Fibroblast of skin of left quadriceps (primary cell): ENCODE measurements at places on chromosomes 5 and 9.

DNA sequence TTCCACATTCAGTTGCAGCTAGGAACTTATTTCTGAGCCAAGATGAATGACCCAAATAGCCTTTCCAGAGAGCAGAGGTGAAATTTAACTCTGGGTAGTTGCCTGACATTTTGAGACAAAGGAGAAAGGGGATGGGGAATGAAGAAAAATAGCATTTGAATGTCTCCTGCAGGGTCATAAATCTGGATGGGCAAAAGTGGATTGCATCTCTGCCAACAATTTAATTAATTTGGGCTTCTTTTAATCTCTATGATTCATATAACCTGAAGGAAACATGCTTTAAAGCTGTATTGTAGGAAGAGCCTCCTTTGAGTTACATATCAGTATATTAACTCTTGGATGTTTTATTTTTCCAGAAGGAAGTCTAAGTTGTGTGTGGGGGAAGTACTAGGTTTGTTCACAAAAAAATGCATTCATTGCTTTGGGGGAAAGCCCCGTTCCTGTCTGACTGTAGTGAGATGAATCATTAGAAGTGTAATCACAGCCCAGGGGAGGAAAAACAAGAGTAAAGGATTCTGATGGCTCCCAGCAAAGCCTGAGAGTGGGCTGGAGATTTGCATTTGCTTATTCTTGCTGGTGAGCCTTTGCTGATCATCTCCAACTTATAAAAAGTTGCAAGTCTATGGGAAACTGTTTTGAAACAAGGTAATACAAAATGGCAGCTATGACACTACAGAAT, 133.0 kb upstream of the IQGAP2 start:
- peak; percentile 11 for DNase-seq

GRCh38 chr9:133884907-133885744, 107.0 kb downstream of the VAV2 start:
- DNase-seq, result no peak

- no peak for DNase-seq
Measured at GRCh38 chr5:181232593-181232992, 9.5 kb downstream of the TRIM41 start.

DNA sequence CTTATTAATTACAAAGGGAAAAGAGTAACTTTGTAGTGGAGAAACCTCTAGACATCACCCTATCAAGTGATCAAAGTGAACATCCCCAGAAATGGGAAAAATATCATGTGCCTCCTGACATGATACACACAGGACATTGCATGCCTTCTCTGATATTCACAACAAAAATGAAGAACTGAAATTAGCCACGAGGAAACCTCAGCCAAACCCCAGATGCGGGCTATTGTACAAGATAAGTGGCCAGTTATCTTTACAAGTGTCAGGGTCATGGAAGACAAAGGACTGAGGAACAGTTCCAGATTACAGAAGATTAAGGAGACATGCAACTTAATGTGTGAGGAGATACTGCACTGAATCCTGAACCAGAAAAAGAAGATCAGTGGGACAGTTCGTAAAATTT, 23.8 kb upstream of the NPM1 start:
- no peak for DNase-seq

- DNase-seq, result no peak
Measured at GRCh38 chr9:74753650-74754049, 134.1 kb downstream of the TRPM6 start.

DNA sequence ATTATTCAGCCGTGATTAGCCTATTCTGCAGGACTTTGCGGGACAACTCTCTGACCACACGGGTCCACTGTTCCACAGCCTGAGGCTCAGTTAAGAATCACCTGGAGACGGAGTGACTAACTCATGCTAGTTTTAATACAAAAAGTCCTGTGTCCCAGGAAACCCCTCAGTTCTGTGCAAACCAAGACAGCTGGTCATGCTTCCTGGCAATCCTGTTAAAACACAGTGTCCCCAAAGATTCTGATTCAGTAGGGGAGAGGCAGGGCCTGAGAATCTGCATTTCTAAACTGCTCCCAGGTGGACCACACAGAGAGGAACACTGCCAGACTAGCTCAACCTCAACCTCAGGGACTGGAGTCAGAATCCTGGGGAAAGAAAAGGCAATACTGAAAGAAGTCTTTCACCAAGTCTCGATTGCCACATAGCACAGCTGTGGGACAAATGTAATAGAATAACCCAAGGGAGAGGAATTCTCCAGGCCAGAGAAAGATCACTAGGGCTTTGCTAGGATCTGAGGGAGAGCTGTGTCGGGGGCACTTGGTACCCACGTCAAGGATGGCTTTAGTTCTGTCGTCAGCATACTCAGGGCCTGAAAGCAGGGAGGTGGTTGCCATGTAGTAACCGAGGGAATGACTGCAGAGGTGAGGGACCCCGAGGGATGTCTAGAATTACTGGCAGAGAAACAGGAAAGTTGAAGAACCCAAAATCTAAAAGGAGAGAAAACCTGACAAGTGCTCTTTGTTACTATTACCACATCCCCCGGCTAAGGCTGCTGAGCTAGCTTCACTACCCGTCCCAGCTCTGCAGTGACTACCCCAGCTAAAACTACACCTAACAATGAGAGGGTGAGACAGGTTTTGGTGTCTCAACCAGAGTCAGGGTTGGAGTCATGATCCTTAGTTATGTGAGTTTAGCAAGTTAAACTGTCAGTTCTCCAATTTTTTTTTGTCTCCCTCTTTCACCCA, 8.6 kb downstream of the SUSD1 start:
- no peak for DNase-seq

- no peak for DNase-seq
Measured at GRCh38 chr5:98785244-98785643, 11.8 kb downstream of the RGMB start.

GRCh38 chr5:126994485-126994884, 35.9 kb downstream of the MARCHF3 start:
- DNase-seq, result no peak

- DNase-seq, result no peak
Measured at GRCh38 chr9:119302988-119303698, 66.1 kb downstream of the BRINP1 start.

DNA sequence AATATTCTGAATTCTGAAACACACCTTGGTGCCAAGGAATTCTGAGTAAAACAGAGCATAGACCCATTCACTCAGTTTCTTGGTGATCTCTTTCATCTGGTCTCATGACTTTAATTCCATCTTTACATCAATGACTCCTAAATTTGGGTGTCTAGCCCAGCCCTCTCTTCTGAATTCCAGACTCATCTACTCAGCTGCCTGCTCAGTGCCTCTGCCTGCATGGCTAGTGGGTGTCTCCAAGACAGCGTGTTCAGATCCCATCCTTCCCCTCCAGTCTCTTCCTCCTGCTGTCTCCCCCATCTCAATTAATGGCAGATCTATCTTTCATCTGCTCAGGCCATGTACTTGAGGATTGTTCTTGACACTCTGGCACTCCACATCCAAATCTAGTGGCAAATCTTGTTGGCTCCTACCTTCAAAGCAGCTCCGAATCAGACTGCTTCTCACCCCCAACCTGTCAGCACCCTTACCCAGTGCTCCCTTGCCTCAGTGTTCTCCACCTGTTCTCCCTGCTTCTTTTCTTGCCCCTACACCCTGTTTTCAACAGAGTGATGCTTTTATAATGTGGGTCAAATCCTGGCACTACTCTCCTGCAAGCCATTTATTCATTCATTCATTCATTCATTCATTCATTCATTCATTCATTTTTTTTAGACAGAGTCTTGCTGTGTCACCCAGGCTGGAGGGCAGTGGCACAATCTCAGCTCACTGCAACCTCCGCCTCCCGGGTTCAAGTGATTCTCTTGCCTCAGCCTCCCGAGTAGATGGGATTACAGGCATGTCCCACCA, 5.3 kb downstream of the CAVIN4 start:
- no peak for DNase-seq

- no peak for DNase-seq
Measured at GRCh38 chr9:14402583-14402982, 88.6 kb upstream of the NFIB start.

DNA sequence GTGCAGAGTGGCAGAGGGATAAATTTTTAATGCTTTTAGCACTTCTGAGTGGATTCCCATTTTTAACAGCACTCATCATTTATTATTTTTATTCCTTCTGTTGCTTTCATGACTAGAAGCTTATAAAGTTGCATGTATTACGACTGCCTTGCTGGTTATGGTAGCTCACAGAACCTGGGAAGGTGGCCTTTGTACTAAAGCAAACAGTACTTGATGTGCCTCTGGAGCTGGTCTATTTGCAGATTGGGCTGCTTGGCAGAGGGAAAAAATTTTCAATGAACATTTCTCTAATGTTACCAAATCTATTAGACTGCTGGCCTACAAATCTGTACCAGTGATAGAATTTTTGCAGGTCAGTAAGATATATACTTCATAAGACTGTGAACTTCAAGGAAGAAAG, 274.5 kb upstream of the C9orf72 start:
- no peak for DNase-seq

GRCh38 chr5:96433066-96433447, at the start of gene PCSK1:
Gene PCSK1, minus strand, starts transcription at chr5:96433248. Its CDS starts 206 bp downstream, at chr5:96433042.
- no peak for DNase-seq

DNA sequence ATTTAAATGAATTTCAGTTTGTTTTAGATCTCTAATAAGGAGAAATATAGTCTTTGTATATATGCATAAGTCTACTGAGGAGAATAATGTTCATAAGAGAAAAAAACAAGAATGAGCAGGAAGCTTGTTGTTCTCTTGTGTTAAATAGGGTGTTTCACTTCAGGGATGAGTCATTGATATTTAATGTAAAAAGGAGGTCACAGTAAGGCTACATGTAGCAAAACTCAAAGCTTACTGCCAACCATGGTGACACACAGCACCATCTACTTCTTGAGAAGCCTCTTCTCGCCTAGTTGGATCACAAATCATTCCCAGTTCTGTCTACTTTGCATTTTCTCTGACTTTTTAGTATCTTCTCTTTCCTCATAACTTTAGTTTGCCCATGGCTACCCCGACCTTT, 1466.0 kb upstream of the C9orf72 start:
- no peak for DNase-seq

GRCh38 chr5:169744336-169744735, 107.3 kb downstream of the DOCK2 start:
- DNase-seq, result no peak

DNA sequence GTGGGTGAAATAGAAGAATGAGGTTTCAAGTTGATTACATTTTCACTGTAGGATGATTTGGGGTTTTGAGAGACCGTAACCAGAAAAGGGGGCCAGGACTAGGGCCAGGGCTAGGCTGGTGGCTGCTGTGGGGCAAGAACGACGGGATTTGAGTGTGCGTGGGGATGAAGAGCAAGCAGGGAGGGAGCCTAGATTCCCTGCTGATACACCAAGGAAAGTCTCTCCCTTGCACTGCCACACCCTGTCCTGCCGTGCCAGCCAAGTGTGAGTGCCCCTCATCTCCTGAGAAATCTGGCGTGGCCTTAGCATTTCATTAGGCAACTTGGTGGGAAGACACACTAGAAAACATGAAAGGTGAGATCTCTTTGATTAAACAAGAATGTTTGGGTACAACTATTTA, 42.6 kb downstream of the RAI14 start:
- no peak for DNase-seq

DNA sequence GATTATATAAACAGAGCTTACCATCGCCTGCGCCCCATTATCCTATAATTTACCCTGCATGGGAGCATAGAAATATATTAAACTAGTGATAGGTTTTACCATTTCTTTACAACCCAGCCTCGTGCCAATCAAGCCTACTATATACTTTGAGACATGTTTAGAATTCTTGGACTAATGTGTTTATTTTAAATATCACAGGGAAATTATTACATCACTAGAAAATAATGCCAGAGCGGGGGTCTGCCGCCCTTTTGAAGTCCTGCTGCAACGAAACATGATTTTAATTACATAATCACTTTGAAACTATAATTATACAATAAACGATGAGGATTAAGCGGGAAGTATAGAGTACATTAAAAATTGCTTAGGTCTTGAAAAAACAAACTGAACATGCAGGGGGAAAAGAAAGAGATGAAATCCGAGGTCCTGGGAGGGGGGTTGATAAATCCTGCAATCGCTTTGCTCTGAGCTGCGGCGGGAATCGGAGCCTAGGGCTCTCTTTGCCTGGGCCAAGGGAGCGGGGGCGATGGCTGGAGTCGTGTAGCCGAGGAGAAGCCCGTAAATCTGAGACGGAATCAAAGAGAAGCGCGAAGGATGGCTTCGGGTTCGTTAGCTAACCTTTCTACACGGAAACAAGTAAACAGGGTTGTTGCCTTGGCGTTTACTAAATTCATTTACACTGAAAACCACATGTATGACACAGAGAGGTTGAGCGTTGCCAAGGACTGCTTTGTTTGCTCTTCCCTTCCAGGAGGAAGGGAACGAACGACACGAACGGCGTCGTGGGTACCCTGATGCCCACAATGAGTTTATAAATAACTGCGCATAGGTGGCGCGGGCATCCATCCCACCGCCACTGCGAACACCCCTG, 127.6 kb downstream of the TMEM174 start:
- no peak for DNase-seq

DNA sequence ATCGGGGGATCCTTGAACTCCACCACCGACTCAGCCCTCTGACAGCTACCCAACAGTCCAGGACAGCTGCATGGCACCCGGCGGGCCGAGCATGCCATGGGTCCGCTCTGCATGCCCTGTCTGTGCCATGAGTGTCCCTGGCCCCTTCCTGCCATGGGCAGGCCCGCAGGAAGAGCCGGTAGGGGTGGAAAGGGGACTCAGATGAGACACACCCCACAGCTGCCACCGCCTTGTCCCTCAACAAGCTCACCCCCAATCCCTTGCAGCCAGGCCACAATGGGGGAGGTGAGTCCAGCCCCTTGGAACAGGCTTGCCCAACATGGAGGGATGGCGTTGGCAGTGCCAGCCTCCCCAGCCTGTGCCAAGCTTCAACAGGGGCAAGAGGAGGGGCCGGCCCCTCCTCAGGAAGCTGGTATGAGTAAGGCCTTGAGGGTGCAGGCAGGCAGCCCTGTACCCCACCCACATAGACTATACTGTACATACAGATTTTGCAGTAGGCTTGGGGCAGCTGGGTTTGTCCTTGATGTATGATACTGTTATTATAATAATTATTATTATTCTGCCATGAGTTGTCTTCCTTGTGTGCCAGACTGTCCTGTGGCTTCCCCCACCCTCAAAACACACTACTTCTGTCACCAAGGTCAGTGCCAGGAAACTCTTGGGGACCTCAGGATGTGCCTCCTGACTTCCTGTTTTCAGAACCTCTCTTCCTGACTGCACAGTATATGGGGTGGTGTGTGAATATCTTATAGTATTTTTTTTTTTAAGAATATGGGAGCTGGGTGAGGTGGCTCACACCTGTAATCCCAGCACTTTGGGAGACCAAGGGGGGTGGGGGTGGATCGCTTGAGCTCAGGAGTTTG, 12.0 kb upstream of the SLC34A1 start:
- DNase-seq, result no peak

- no peak for DNase-seq
Measured at GRCh38 chr5:71891856-71892255, 172.8 kb downstream of the CARTPT start.

GRCh38 chr5:126479810-126480209, 56.6 kb downstream of the GRAMD2B start:
- no peak for DNase-seq
